NCI-H460 (cell line): ENCODE measurements at places on chromosomes 16 and 17. TPM values are rescaled to one million over a fixed set of nuclear protein-coding genes. Genes with fewer than 3 reads are reported as not detected.

The STAT5B gene
- total RNA-seq, result 29.4 and 38.0 TPM in 2 replicates

The ZBTB4 gene
- total RNA-seq, result 14.7 and 15.3 TPM in 2 replicates

The ZNF286A gene
- total RNA-seq, result 42.9 and 43.8 TPM in 2 replicates

The SPIRE2 gene
- total RNA-seq, result 29.1 and 34.1 TPM in 2 replicates

The KRT27 gene
- not detected in 2 replicates for total RNA-seq

The GGT6 gene
- total RNA-seq, result not detected in 2 replicates

The ZCCHC14 gene
- 4.7 and 4.8 TPM in 2 replicates for total RNA-seq
